T-helper 17 cell (primary cell): ENCODE measurements at places on chromosomes 12 and 14.

GRCh38 chr12:131334835-131335234 lies 376.1 kb upstream of the SFSWAP start:
- DNase-seq: no peak

DNA sequence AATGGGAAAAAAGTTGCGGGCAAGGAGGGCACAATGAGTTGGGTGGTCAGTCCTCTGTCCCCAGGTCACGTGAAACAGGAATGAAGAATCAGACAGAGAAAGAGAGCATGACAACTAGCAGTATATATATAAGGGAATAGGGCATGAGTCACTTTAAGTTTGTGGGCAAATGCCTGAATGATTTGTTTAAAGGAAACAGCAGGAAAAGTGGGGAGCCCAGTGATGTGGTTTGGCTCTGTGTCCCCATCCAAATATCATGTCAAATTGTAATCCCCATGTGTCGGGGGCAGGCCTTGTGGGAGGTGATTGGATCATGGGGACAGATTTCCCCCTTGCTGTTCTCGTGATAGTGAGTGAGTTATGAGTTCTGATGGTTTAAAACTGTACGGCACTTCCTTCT lies 195.3 kb upstream of the IGF1 start:
- no peak for DNase-seq

DNA sequence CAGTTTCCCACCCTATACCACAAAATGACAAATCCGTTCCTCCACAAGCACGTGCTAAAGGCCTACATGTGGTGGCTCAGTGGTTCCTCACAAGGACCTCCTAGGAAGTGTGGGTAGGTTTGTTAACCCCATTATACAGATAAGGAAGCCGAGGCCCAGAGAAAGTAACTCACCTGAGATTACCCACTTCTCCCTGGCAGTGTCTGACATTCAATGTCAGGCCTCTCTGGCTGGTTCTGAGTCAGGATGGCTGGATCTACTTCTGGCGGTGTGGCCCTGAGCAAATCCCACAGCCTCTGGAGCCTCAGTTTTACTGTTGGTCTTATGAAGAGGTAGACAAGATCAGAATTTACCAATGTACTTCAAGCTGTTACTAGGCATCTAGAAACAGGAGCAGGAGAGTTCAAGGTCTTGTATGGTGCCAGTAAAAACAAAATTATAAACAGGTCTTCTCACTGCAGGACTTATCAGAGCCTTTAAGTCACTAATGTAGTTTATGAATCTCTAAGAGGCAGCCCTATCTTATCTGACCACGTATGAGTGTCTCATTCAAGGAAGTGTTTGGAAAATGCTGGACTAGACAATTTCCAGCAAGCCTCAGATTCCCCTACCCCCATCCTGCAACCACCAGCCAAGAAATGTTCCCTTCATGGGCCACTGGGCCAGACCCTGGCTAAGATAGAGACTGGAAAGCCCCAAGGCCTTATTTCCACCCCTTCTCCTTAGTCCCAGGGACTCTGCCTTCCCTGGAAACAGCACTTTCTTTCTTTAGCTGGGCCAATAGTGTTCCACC lies 4.2 kb downstream of the HSPB8 start:
- DNase-seq: no peak

- no peak for DNase-seq
Measured at GRCh38 chr12:76852106-76852505, 26.7 kb downstream of the CSRP2 start.

DNA sequence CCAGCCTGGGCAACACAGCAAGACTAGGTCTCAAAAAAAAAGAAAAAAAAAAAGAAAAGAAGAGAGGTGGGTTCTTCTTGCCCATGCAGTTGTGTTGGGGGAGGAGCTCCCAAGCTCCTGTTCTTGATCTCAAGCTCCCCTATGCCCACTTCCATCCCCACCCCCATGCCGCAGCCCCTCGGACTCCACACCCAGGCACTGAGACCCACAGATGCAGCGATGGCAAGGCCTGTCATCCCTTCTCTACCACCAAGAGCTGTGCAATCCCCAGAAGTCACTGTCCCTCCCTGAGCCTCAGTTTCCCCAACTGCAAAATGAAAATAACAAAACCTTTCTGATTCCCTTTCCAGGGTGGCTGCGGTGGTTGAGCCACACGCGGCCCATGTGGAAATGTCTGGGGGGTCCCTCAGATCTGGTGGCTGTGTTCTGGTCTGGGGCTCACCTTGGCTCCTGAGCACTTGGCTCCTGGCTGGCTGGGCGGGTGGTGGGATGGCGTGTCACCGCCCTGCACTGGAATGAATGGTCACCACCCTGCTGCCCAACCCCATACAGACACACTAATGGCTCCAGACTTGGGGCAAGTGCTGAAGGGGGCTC lies 22.6 kb upstream of the KIF26A start:
- DNase-seq: no peak

- peak; percentile 70 for DNase-seq
Measured at GRCh38 chr14:23034498-23035302, at the start of gene PSMB5. Gene PSMB5, minus strand, starts transcription at chr14:23034900. Its CDS starts 19 bp downstream, at chr14:23034881.

- DNase-seq: no peak
Measured at GRCh38 chr14:53108292-53109104, 44.6 kb downstream of the DDHD1 start.

DNA sequence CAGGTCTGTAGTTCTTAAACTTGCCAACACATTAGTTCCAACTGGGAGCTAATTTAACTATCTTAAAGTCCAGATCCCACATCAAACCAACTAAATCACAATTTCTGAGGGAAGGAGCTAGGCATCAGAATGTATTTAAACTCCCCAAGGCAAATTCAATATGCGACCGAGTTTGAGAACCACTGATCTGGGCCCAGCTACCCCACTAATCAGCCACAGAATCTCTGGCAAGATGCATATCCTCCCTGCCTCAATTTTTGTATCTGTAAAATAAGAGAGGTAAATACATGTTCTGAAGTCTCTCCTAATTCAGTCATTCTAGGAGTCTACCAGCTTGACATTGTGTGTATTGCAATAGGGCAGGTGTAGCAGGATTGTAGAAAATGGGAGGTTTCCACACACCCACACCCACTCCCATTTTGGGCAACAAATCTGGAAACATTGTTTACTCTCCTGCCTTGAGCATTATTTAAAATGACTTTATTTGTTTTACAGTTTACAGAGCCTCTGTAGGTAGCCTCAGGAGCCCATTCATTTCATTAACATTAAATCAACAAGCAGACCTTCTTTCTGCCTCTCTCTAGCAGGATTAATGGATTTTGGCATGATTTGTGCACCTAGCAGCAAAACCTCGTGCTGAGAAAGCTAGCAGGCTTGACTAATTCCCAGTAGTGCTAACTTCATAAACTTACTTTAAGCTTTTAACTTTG lies 15.6 kb downstream of the LGR5 start:
- no peak for DNase-seq

DNA sequence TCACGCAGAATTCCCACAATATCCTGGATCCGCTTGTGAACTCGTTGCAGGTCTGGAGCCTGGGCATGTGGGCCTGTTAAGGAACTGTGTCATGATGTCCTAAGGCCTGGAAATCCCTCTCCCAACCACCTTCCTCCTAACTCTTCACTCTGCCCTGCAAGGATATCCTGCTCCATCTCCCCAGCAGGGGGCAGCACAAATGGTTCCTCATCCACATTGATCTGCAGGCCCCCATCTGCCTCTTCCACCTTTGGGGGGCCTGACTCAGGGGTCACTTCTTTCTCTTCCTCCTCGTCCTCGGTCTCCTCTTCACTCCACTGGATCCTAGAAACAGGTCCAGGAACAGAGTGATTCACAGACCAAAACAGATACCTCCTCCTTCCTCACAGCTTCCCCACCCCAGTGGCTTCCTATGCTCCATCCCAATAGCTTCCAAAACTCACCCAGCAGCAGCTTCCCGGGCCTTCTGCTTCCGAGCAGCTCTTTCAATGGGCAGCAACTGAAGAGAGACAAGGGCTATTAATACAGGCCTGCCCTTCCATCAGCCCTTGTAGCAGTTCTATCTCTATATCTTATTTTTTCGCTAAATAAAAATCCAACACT lies 4.5 kb downstream of the NOP2 start:
- peak; percentile 43 for DNase-seq

DNA sequence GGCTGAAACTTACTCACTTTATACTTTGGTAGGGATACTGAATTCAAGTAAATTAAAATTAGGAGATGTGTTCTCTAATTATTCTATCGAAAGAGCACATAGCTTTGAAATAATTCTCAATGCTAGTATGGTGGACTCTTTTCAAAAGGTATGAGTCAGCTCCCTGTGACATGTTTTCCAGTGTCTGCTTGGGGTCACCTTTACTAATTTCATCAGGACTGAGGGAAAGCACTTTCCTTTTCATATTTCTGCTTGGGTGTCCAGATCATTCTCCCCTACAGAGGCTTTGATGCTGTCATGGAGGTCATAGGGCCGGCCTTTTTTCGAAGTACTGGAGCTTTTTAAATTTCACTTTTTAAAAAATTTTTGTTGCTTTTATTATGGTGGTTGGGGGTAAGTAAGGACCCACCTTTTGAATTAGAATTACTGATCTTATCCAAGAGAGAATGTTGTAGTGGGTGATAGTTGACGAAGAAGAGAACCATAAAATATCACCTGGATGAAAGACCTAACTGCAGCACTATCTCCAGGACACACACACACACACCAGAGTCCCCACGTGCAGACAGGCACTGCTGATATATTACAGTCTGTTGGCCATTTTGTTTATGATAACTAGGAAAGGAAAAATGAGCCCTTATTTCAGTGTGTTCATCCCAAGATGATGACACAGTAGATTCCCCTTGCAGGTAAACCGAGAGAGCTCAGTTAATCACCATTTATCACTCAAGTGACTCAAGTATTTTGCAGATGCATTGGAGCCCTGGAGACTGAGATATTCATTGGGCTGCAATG lies 558.6 kb downstream of the DIO2 start:
- no peak for DNase-seq

DNA sequence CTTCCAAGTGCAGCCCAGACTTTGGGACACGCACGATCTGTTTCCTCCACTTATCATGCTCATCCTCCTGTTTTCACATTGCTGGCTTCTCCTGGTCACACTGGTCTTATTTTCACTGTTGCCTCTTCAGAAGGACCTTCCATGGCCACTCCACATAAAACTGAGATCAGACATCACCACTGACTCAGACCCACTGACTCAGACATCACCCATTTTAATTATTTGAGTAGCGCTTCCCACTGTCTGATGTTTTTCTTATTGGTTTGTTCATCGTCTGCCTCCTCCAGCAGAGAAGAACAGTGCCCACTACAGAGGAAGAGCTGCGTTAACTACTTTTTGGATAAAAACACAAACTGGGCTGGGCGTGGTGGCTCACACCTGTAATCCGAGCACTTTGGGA lies 270.5 kb upstream of the PWP1 start:
- DNase-seq: no peak

DNA sequence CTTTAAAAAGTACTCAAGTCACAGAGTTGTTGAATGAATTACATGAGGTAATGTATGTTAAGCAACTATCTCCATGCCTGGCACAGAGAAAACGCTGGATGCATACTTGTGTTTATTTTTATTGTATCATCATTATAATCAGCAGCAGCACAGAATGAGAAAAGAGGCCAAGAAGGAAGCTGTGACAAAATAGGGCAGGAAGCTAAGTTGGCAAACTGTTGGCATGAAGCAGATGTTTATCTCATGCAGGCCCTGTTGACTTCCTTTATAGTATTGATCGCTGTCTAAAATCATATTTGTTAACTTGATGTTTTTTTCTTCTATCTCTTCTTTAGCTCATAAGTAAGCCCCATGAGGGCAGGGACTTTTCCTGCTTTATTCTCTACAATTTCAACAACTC lies 466.6 kb downstream of the TRHDE start:
- DNase-seq: no peak

- no peak for DNase-seq
Measured at GRCh38 chr14:49880267-49881064, 12.4 kb upstream of the ARF6 start.

- DNase-seq: no peak
Measured at GRCh38 chr12:1935242-1935641, 16.8 kb upstream of the CACNA2D4 start.

GRCh38 chr14:38789805-38790204 lies 313.2 kb downstream of the SEC23A start:
- DNase-seq: no peak

- DNase-seq: no peak
Measured at GRCh38 chr12:113500782-113501311, 29.2 kb upstream of the LHX5 start.

- no peak for DNase-seq
Measured at GRCh38 chr12:49622501-49623141, 740 bp upstream of the PRPF40B start.

DNA sequence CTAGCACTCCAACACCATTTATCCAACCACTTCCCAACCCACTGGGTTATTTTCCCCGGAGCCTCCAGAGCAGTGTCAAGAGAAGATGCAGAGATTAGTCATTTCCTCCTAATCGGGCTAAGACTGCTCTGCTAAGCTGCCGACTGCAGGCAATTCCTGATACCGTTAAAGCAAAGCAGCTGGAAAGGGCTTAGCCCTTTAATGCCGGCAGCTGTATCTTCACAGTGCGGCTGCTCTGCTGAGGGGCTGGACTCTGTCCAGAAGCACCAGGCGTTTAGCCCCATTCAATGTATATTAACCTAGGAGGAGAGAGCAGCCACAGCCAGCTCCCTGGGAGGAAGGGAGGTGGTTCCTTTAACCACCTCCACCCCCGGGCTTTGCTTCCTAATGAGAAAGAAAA lies 11.1 kb downstream of the AQP6 start:
- no peak for DNase-seq

DNA sequence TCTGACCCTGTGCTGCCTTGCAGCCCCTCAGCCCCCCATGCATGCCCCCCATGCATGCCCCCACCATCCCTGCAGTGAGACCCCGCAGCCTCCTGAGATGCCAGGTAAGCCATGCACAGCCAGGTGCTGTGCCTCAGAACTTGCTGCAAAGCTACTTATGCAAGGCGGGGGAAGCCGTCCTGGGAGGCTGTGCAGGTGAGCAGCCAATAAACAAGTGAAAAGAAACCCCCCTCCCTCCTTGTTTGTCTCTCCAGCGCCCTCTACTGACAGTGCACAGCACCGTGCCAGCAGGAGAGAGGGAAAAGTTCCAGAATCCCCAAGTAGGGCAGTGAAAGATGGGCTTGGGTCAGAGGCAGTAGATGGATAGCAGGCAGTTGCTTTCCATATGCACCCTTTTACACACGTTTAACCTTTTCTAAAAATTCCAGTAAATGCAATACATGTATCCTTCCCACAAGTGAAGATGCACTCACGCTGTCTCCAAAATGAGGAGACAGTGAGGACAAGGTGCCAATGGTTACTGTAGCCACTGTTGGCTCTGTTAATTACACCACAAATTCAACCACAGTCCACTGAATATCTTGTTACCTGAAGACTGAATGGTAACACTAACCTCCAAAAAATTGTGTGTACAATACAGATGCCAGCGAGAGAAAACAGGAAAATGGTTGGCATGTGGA lies 18.0 kb downstream of the TNFAIP2 start:
- no peak for DNase-seq

GRCh38 chr12:123744836-123745235 lies 17.3 kb upstream of the DNAH10 start:
- DNase-seq: no peak
